ENCODE measurements at places on chromosomes 3 and 15.

DNA sequence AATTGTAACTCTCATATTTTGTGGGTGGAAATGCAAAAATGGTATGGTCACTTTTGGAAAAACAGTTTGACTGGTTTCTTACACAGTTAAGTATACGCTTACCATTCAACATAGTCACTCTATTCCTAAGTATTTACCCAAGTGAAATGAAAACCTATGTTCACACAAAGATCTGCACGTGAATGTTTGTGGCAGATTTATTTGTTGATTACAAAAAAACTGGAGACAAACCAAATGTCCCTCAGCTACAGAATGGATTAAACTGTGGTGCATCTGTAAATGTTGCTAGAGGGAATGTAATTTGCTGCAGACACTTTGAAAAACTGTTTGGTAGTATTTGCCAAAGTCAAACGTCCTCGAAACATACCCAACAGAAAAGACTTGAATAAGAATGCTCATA, 29.3 kb downstream of the ACKR2 start:
- DNase-seq: no peak

- DNase-seq: no peak
These were observed 1.3 kb downstream of the ACAP2 start for GRCh38 chr3:195441476-195441991.

- DNase-seq: peak; percentile 87
These were observed 901 bp downstream of the ALCAM start for GRCh38 chr3:105367406-105368213.

- no peak for DNase-seq
These were observed 149.3 kb upstream of the TGFBR2 start for GRCh38 chr3:30457081-30457480.

DNA sequence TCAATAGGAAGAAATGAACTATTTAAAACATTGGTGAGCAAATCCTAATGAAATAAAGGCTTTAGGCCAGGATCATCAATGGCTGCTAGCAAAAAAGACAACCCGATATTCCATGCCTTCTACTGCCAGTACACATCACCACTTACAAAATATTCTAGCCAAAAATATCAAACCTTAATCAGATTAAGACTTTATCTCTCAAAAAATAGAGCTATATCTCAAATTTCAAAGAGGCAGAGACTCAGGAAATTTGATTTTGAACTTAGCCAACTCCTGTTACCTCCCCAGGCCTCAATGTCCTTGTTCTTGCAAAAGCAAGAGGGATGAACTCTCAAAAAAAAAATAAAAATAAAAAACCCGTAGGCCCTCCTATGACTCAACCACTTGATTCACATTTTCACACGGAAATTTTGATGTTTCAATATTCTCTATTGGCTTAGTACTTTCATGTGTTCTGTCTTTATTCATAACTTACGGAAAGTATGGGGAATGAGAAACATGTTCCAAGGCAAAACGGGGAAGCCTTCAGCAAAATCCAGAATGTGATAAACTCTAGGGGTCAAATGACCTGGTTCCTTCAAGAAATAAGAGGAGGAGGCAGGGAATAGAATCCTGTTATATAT, 273.3 kb upstream of the ZPLD1 start:
- no peak for DNase-seq

DNA sequence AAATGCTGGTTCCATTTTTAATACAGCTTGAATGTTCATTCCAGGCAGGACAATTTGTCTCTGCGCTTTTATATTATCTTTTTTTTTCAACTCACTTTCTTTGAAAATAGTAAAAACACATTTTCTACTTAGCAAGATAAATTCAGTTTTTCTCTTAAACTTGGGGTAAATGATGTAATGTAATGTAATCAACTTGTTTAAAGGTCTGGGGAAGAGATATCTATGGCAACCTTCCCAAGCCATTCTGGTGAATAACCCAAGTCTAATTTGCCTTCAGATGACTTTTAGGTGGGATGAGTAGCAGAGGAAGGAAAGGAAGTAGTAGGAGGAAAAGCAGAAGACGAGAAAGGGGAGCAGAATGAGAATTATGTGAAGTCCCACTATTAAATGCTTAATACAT, 335.1 kb downstream of the SV2B start:
- DNase-seq: no peak

GRCh38 chr3:13054341-13055285, 18.6 kb downstream of the IQSEC1 start:
- no peak for DNase-seq

GRCh38 chr3:57048728-57049127, 11.7 kb upstream of the SPATA12 start:
- no peak for DNase-seq

- DNase-seq: no peak
These were observed 758.3 kb downstream of the GBE1 start for GRCh38 chr3:81003008-81003645.

DNA sequence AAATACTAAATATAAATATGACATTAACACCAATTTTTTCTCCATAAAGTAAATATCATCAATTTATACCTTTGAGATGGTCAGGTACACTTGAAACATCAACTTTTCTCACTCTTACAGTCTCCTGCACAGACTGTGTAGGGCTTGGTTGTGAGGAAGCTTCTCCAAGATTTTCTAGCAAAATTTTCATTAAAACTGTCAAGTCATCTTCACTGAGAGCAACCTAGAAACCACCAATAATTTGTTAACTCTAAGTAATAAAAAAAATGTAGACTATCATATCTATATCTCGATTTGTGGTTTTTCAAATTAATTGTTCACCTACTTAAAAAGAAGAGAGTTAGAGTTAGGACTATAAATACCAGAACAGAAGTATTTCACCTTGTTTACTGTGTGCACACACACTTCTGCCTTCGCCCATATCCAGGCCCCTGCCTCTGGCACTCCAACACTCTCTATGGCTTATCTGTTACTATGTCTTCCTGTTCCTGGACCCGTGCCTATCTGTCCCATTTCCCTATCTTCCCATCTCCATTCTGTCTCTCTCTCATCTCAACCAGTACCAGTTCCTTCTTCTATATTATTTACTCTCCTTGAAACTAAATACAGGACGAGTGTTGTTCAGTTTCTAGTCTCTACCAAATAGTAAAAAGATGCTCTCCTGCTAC, 123.6 kb downstream of the VPS13C start:
- DNase-seq: no peak

DNA sequence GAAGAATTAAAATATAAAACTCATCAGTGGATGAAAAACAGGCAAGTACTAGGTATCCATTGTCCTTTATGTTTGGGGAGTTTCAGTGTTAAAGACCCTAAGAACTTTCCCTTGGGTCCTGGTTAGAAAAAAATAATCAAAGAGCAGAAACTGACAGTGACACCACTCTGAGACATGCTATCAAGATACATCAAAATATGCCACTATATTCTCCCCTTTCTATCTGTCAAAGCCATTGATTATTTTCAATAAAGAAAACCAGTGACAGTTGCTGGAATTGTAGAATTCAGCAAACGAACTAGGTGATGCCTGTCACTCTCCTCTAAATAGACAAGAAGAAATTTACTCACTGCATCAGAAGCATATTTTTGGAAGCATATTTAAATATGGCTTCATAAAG, 496.7 kb upstream of the CFAP20DC start:
- DNase-seq: no peak

- DNase-seq: no peak
These were observed 23.7 kb downstream of the LRRK1 start for GRCh38 chr15:100942656-100943425.

GRCh38 chr15:58063614-58064013, 1.9 kb downstream of the ALDH1A2 start:
- DNase-seq: no peak

DNA sequence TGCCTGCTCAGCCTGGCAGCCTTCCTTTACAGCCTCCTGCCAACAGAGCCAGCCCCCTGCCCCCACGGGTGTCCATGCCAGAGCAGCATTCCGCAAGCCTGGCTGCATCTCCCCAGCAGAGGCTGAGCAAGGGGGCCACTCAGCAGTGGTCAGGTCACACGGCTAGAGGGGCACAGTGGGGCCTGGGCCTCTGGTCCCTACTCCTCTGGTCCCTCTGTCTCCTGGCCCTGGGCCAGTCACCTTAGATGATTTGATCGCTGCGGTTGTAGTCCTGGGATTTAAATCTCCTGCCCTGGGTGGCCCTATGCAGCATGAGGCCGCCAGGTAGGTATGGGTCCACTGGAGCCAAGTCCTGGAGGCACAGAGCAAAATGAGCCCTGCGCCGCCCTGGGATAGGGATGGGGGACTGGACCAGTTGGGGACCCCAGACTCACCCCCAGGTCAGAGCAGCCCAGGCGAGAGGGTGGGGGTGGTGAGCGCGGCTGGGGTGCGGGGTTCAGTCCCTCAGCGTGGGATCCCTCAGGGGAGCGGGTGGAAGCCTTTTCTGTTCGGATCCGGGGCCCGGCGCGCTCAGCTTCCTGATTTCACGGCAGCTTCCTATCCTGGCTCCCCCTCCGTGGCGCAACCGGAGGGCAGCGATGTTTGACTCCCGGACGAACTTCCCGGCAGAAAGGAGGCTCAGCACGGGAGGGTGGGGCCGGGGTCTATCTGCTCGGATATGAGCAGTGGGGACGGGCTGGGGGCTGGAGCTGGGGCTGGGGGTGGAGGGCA, at the start of gene ZBTB47:
Gene ZBTB47, plus strand, starts transcription at position 138 of the 771 bp plus-strand sequence. CDS start 4,659 bp downstream, outside the sequence.
- peak; percentile 45 for DNase-seq

DNA sequence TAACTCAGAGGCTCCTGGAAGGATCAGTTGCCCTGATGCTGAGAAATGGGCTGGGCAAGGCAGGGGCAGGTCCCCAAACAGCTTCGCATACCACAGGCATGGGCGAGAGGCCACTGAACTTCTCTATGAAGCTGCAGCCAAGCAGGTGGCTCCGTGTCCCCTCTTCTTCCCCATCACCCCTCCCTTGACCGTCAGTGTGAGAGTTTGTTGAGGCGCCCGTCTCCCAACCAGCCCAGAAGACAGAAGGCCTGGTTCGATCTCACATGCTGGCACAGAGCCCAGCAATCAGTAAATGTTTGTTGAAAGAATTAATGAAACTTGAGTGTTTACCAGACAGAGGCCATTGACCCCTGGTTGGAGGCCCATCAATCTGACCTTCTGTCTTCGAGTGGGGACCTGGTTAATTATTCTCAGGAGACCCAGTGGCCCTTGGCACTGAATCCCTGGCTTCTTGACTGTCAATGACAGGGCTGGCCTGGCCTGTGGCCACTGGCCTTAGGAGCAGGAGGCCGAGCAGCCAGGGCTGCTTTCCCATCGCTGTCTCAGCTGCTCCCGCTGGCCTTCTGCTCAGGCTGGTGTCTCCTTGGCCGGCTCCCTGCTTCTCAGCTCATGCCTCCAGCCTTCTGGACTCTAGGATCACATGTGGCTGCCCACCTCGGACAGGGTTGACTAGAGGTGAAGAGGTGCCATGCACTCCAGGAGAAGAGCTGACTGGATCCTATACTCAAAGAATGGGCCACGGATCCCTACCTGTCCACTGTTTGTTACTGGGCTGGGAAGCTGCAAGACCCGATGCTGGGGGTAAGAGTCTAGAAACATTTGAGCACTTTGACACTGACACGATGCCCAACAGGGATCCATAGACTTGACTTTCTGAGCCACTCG, 113.4 kb downstream of the ASB7 start:
- DNase-seq: no peak

- no peak for DNase-seq
These were observed 605.0 kb downstream of the NLGN1 start for GRCh38 chr3:174002543-174002942.

DNA sequence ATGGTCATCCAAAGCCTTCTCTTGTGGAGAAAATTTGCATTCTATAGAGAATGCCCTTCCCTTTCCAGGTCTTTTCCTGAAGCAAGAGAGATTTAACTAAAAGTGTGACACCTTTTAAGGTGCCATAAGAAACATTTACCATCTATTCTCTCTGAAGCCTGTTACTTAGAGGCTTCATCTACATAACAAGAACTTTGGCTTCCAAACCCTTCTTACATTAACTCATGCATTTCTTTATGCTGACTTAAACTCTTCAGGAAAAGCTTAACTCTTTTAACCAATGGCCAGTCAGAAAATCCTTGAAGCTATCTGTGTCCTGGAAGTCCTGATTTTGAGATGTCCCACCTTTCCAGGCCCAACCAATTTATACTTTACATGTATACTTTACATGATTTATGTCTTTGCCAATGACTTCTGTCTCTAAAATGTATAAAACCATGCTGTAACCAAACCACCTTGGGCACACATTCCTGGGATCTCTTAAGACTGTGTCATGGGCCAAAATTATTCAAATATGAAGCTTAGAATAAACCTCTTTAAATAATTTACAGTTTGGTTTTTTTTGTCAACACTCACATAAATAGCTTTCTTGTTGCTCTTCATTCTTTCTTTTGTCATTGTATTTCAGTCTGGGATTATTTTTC, 472.6 kb upstream of the NECTIN3 start:
- no peak for DNase-seq

GRCh38 chr15:40773496-40773895, 3.7 kb downstream of the C15orf62 start:
- DNase-seq: no peak

- no peak for DNase-seq
These were observed 48.5 kb upstream of the SLC4A7 start for GRCh38 chr3:27532426-27533260.

- DNase-seq: no peak
These were observed 812 bp upstream of the SLC12A8 start for GRCh38 chr3:125213364-125213755.

DNA sequence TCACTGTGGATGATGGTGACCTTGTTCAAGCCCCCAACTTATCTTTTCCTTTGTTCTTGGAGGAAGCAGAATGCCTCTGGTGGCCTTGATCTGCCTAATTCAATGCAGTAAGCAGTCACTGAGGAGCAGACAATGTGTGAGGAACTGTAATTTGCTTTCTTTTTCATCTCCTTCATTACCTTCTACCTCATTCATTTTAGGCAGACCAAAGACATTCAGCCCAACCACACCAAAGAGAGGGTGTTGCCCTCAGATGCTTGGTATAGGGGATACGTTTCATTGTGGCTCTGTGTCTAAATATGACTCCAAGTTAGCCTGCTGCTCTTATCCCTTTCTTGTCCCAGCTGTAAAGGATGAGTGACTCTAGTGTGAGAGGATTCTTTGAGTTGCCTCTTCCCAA, 15.3 kb downstream of the EXOSC7 start:
- no peak for DNase-seq

GRCh38 chr3:38238416-38239008, 27.1 kb upstream of the SLC22A13 start:
- DNase-seq: no peak

GRCh38 chr3:20056725-20057611, 16.7 kb downstream of the KAT2B start:
- no peak for DNase-seq

DNA sequence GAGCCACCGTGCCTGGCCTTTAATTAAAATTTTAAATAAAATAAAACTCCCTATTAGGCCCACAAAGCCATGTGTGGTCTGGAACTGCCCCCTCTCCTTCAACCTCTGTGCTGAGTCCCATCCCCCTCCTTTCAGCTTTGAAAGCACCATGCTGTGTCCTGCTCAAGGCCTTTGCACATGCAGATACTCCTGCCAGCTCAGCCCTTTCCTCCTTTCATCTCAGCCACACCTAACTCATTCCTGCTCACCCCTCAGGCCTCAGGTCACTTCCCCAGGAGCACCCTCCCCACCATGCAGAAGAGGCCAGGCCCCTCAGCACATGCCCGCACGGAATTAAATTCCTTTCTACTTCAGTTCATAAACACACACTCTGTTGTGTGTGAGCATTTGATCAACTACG, 28.1 kb downstream of the ATRIP start:
- DNase-seq: no peak

- DNase-seq: no peak
These were observed at the start of gene CLDN18 for GRCh38 chr3:138009476-138010272. CLDN18 (plus strand) TSS chr3:138010165; CDS start chr3:138010226, 61 bp downstream.

GRCh38 chr3:150956376-150956775, 16.2 kb downstream of the CLRN1 start:
- no peak for DNase-seq

GRCh38 chr3:9777694-9778021, 7.9 kb upstream of the CAMK1 start:
- DNase-seq: no peak
